ENCODE measurements at places on chromosomes 11 and 22.

DNA sequence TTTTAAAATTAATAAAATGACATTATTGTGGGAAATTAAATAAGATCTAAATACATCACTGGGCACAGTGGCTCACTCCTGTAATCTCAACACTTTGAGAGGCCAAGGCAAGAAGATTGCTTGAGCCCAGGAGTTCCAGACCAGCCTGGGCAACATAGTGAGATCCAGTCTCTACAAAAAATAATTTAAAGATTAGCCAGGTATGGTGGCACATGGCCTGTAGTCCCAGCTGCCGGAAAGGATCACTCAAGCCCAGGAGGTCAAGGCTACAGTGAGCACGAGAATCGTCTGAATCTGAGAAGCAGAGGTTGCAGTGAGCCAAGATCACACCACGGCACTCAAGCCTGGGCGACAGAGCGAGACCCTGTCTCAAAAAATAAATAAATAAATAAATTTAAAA is 15.9 kb upstream of the CARD10 start:
- no peak for DNase-seq

DNA sequence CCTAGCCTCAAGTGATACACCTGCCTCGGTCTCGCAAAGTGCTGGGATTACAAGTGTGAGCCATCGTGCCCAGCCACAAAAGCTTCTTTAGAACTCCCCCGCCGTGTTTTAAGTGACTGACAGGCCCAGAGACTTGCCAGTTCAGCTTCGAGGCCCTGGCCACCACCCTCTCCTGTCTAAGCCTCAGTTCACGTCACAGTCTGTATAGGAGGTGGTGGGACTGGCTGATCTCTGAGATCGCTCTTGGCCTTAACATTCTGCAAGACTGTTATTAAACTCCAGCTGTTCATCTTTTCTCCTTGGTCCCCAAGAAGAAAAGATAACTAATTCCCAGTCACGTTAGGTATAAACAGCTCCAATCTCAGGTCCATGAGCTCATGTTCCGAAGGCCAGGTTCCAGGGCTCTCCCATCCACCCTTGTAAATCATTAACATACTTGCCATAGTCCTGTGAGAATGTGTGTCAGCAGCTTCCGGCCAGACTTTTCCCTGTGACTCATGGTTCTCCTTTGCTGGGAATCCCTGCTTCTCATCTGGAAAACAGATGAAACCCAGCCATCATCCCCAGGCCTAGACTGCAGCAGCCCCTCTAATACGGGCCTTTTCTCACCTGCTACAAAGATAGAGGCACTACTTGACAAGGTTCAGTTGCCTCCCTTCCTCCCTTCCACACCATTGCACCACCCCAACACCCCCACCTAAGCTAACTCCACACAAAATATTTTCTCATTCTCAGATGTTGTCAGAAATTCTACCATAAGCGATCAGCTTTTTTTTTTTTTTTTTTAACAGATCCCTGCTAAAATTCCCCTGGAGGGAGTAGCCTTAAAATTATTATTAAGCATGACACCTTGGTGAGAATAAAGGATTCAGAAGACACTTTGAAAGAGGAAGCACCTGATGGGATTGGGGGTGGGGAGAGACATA is 5.6 kb upstream of the KIAA0930 start:
- peak; percentile 39 for DNase-seq

DNA sequence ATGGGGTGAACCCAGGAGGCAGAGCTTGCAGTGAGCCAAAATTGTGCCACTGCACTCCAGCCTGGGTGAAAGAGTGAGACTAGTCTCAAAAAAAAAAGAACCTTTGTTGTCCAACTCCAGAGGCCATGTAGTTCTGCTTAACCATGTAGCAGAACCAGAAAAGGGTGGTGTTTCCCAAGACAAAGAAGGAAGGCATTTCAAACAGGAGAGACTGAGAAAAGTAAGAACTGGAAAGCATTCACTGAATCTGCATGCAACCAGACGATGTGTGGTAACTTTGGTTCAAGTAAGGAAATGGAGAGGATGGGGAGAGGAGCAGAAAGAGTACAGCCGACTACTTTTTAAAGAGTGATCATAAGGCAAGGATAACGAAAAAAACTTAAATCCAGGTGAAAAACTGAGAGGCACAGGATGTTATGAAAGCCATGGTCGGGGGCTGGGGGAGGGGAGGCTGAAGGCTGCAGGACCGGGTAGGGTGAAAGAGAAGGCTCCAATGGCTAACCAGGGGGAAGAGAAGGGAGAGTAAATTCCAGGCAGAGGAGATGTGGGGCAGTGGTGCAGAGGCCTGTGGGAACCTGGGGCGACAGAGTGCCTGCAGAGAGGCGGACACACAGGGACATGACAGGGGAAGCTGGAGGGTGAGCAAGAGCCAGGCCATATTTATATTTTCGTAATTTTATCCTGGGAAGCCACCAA is 48.8 kb downstream of the MAPK1 start:
- DNase-seq = no peak

GRCh38 chr22:38971791-38972190 is 10.4 kb upstream of the APOBEC3B start:
- no peak for DNase-seq

DNA sequence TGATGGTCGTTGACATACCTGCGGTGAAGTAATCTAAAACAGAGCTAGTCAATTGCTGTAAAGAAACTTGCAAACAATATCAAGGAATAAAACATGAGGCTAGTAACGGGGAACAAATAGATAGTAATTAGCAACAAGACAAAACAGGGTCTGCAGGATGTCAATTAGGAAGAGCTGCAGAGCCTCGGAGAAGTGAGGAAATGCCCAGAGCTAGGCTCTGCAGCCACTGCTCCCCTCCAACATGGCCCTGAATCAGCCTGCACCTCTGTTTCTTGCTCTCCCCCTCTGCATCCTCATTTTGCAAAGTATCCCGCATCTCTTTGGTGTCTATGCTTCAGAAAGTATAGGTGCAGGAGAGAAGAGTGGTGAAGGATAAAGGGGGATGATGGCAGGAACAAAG is 507.4 kb upstream of the FAT3 start:
- no peak for DNase-seq

DNA sequence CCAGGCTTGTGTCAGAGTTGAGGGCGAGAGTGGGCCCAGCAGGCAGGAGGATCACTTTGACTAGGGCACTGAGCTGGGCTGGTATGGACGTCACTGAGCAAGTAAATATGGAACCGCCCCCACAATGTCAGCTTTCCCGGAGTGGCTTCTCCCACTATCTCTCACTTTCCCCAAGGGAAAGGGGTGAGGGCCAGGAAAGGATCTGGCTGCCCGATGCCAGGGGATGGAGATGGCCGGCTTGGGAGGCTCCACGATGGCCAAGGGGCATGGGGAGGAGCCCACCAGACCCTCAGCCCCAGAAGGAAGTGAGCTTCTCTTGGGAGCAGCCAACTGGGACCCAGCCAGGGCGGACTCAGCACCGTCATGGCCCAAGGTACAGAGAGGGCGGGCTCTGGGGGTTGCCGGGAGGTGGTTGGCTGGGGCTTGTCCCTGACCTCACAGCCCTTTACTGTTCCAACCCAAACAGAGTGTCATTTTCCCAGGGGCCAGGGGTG is 8.7 kb downstream of the PRDM11 start:
- no peak for DNase-seq

- DNase-seq = no peak
These were observed 149.8 kb downstream of the CCDC34 start for GRCh38 chr11:27213232-27213660.

- no peak for DNase-seq
These were observed 15.3 kb downstream of the MAP6 start for GRCh38 chr11:75653532-75653931.

DNA sequence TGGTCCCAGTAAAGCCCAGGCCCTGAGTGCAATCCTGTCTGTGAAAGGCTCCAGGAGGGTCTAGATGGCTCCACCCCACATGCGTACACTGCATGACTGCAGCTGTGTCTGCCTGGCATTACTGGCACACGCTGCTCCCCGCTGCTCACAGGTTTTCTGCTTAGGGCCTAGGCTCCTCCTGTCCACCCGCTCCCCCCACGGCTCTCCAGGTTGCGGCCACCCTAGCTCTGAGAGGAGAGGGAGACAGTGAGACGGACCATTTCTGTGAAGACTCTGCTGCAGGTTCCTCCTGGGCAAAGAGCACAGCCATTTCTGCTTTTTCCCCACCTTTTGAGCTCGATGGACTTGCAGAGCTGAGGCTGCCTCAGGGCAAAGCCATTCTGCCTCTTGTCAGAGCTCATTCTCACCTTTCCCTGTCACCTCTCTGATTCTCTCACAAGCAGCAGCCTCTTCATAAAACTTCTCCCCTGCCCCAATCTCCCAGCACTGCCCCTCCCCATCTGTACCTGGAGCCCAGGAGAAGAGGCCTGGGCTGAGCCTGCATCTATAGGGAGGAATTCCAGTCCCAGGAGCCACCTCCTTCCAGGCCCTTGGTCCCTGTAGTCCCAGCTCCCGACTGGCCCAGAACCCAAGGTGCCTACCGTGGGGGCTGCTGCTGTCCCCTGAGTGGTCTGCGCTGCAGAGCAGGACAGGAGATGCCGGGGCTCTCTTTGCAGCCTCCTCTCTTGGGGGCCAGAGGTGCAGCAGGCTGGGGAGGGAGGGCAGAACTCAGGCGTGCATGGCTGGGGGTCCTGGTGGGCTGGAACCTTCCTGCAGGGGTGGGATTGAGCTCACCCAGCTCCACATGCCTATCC is 433.7 kb upstream of the B3GAT1 start:
- DNase-seq = no peak

- DNase-seq = peak; percentile 65
These were observed 43.6 kb upstream of the OR4B1 start for GRCh38 chr11:48172818-48173609.

DNA sequence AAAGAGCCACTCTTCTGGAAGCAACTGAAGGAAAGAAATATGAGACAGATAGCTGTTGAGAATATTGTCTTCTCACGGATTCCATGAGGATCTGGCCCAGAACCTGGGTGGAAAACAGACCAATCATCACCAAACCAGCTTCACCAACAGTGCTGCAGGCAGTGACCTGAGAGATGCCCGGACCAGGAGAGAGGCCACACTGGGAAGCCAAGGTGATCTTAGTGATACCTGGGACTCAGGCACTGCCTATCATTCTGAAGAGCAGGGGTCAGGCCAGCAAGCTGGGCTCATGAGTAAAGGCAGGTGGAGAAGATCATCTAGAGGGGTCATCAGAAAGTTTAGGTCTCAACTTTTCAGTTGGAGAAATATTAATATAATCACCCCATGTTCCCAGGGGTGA is 595.8 kb upstream of the CADM1 start:
- no peak for DNase-seq

DNA sequence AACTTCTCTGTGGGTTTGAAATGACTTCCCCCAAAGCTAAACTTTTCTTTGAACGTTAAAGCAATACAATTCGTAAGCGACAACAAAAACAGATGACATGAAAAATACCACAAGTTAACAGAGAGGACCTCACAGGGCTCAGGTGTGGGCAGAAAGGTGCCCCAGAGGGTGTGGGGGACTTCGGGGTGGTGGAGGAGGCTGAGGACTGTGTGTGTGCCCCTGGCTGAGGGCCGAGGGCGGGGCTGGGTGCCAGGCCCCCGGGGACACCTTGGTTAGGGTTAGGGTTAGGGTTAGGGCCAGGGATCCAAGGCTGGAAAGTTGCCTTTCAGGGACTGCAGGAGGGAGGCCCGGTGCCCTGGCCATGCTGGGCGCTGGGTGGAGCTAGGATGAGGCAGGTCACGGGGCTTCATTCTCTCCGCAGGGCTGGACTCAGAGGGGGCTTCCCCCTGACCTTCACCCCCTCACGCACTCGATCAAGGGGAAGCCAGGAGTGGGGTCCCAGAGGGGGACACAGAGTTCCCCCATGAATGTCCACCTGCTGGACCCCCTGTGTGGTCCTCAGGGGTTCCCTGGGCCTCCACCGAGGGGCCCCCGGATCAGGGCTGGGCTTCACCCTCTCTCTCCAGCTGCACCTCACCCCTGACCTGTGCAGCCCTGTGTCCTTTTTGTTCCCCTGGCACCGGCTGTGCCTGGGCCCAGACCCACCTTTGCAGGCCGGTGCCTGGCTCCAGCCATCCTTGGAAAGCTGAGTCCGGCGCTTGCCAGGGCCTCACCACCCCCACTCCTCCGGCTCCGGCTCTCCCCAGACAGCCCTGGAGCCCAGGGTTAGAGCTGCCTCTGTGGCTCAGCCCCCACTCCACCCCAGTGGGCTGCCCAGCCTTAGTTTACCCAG is 7.0 kb downstream of the TNNI2 start:
- no peak for DNase-seq

- no peak for DNase-seq
These were observed 37.2 kb downstream of the TP53I11 start for GRCh38 chr11:44913502-44913901.

GRCh38 chr22:46272762-46273431 is 5.1 kb downstream of the TTC38 start:
- DNase-seq = no peak

DNA sequence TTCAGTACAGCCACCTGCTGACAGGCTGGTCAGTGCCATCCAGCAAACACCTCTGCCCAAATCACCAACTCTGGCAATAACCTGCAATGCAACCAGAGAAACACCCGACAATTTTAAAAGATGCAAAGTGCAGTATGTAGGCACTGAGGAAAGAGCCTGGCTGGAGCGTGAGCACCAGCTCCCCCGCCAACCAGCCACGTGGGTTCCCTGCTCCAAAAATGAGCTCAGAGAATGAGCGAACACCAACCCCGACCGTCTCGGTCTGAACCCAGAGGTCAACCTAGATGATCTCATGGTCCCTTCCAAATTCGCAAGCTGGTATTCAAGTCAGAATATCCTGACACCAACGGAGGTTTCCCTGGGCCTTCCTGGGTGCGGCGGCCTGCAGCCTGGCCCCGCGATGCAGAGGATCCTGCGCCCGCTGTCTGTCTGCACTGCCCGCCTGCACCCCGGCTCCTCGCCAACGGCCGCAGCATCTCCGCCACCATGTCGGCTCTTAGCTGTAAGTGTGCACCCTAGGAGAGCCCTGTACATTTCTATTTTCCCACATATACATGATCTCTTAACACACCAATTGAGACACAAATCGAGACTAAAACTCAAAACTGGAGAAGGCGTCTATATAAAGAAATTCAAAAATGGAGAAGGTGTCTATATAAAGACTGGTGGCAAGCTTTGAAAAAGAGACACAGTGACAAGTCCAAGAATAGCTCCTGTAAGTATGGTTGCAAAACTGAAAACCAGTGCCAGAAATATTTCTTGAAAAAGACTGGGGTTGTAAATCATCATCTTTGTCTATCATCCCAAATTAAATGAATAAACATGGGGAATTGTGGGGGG is 22.8 kb downstream of the TMEM184B start:
- DNase-seq = no peak

DNA sequence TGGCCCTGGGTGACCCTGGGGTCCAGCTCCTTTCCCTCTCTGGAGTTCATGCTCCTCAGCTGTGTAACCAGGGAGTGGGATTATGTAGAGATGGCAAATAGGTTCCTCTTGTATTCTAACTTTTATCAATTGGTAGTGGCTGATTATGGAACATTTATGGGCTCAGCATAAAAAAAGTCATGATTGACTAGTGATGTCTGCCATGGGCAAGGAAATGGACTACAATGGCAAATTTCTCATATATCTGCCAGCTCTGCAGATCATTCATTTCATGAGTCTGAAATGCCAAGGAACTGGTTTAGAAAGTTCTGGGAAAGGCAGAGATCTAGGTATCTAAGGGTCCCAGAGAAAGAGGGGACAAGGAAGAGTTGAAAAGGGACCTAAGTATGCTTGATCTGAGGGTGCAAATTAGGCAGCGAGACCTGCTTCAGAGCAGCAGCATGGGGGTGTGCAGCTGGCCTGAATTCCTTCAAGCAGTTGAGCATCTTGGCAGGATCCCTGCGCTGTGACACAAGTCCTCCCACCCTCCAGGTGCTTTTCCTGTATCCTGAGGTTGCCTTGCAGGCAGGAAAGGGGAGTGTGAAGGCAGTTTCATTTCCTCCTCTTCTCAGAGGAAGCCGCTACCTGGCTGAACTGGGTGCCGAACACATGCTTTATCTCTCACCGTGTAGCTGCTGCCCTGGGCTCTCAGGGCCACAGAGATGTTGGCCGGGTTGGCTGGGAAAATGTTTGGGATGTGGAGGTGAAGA is 10.4 kb downstream of the SLC15A3 start:
- no peak for DNase-seq
